H9 (cell line): ENCODE measurements at places on chromosomes 16 and 17. TPM values are rescaled to one million over a fixed set of nuclear protein-coding genes. Genes with fewer than 3 reads are reported as not detected.

The WNK4 gene
- 1.9 and 2.6 TPM in 2 replicates for total RNA-seq

The GALR2 gene
- 0.79 and 0.81 TPM in 2 replicates for total RNA-seq

- H3K27ac ChIP-seq: no peak overlapping the region
- H3K27me3 ChIP-seq: no peaks in the 10 kb centered on the region
- no peaks in the 10 kb centered on the region for H3K4me1 ChIP-seq
- DNase-seq: no peak
- H3K4me3 ChIP-seq: no peak overlapping the region
These were observed 48.4 kb upstream of the ALDH3A1 start for GRCh38 chr17:19796457-19796856.

GRCh38 chr16:69880640-69881133 is 70.4 kb upstream of the CLEC18A start:
- no peaks in the 10 kb centered on the region for H3K27me3 ChIP-seq
- no peaks in the 10 kb centered on the region for H3K4me1 ChIP-seq
- DNase-seq: no peak
- peaks cover 22% of the 10 kb centered on the region for H3K36me3 ChIP-seq

DNA sequence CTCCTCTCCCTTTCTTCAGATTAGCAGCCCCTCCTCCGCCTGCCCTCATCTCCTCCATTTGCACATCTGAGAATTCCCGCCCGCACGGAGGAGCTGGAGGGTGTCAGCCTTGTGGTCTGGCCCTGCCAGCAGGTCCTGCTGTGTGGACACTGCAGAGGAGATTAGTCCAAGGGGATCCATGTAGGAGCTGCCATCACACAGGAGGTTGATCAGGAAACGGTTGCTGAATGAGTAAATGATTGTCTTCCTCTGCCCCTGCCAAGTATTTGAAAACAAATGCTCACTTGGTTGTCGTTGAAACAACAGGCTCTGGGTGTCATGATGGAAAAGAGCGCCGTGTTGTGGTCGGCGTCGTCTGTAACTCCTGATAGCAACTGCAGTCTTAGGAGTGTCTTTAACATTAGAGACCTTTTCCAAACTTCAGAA is 63.8 kb upstream of the CHMP6 start:
- no peak overlapping the region for H3K27ac ChIP-seq
- no peaks in the 10 kb centered on the region for H3K4me1 ChIP-seq
- no peaks in the 10 kb centered on the region; the same call in 1 of the 2 replicates for H3K27me3 ChIP-seq
- H3K36me3 ChIP-seq: peaks cover 11% of the 10 kb centered on the region
- no peak overlapping the region for H3K4me3 ChIP-seq

GRCh38 chr17:31595076-31595475 is 203.6 kb downstream of the RAB11FIP4 start:
- H3K4me3 ChIP-seq: no peak overlapping the region
- H3K4me1 ChIP-seq: no peaks in the 10 kb centered on the region
- H3K27me3 ChIP-seq: no peaks in the 10 kb centered on the region
- no peaks in the 10 kb centered on the region for H3K36me3 ChIP-seq
- DNase-seq: no peak
- no peak overlapping the region for H3K27ac ChIP-seq
